ENCODE measurements at places on chromosomes 7 and 10.
A peak's percentile ranks its signal among the peaks of the same experiment; 100 is the strongest.

- DNase-seq, result no peak
These were observed 18.0 kb upstream of the DLG5 start for GRCh38 chr10:77944519-77944918.

DNA sequence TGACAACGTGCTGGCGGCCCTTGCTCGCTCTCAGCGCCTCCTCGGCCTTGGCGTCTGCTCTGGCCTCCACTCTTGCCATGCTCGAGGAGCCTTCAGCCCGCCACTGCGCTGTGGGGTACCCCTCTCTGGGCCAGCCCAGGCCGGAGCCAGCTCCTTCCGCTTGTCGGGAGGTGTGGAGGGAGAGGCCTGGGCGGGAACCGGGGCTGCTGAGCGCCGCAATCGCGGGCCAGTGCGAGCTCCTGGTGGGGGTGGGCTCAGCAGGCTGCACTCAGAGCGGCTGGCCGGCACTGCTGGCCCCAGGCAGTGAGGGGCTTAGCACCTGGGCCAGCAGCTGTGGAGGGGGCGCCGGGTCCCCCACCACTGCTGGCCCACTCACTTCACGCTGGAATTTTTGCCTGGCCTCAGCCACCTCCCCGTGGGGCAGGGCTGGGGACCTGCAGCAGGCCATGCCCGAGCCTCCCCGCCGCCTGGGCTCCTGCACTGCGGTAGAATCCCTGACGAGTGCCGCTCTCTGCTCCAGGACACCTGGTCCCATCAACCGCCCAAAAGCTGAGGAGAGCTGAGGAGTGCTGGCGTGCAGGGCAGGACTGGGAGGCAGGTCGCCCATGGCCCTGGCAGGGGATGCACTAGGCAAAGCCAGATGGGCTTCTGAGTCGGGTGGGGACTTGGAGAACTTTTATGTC is 372.2 kb upstream of the NRG3 start:
- DNase-seq, result no peak

GRCh38 chr10:30092151-30092790 is 32.9 kb upstream of the JCAD start:
- DNase-seq, result no peak

DNA sequence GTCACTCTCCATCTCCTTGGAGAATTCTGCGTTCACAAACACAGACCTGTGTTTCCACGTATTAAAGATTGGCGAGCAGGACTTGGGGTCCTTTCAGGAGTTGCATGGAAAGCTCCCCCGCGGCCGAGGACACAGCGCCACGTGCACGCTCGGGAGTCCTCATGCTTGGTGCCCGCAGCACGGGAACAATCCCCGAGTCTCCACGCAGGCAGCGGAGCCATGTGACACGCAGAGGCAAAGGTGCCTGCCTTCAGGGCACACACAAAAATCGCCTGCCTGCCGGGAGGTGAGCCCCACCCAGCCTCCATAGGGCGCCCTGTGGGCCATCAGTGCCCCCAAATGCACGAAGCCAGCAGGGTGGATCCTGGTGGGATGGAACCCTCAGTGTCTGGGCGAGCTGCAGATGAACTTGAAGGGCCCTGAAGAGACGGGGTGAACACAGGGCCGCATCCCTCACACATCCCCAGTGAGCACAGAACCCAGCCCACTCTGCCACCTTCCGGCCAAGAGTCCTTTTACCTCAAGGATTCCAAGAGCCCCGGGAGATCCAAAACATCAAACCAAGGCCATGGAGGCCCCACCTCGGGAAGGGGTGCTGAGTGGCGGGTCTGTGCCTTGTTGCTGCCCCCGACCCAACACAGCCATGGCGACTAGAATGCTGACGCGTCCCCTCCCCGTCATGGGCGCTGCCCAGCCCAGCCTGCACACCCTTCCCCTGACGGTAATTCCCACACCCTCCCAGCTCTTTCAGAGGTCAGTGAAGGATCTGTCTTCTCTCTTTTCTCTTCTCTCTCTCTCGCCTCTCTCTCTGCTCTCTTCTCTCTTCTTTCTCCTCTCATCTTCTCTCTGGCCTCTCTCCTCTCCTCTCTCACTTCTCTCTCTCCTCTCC is 55.9 kb downstream of the CFAP46 start:
- DNase-seq, result no peak

DNA sequence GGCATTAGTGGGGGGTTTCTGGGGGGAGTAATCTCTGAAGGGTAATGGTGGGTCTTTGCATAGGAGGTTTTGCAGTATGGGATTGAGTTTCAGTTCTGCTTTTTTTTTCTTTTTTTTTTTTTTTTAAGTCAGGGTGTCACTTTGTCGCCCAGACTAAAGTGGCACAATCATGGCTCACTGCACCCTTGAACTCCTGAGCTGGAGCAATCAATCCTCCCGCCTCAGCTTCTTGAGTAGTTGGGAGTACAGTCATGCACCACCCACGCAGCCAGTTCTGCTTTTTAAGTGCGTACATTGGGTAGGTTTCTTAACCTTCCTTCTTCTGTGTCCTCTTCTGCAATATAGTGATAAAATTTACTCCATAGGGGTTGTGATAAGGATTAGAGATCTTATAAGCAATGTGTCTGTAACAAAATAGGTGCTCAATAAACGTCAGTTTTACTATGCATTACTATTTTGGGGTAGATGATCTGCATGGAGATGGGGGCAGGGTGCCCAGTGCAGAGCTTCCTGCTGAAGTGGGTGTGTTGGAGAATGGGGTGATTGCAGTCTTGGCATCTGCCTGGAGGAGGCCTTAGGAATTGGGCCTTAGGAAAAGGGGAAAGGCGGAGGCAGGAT is 9.6 kb downstream of the KAZALD1 start:
- peak; percentile 29 for DNase-seq

GRCh38 chr10:61642150-61642571 is 20.6 kb upstream of the CABCOCO1 start:
- no peak for DNase-seq

- no peak for DNase-seq
These were observed 7.8 kb upstream of the CAMK1D start for GRCh38 chr10:12341526-12341925.

GRCh38 chr10:13703101-13703818 is 116.5 kb downstream of the PRPF18 start:
- DNase-seq, result no peak

- no peak for DNase-seq
These were observed 252.7 kb upstream of the MBL2 start for GRCh38 chr10:53025172-53025711.

DNA sequence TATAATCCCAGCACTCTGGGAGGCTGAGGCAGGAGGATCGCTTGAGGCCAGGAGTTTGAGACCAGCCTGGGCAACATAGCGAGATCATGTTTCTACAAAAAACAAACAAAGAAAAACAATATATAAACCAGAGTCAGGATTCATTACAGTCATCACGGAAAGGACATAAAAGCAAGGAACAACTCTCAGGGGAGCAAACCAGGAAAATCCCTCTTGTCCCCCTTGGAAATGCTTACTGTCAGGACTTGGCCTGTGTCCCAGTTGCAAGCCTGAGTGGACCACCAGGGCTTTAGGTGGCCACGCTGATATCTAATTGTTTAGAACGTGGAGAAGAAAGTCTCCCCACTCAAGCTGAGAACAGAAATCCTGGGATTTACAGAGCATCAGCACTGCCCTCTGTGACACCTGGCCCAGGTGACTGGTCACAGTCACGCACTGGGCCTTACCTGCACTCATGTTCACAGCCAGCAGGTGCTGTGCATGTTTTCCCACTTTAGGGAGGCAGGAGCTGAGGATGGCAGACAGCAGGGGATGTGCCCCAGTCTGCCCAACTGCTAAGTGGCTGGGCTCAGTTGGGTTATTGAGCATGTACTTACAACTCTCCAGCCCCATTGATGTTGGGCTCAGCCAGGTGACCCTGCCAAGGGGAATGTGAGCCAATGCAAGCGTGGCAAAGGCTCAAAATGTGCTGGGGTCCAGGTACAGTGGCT is 60.9 kb downstream of the TMEM130 start:
- DNase-seq, result no peak

GRCh38 chr10:112330162-112330561 is 43.8 kb upstream of the ACSL5 start:
- no peak for DNase-seq

DNA sequence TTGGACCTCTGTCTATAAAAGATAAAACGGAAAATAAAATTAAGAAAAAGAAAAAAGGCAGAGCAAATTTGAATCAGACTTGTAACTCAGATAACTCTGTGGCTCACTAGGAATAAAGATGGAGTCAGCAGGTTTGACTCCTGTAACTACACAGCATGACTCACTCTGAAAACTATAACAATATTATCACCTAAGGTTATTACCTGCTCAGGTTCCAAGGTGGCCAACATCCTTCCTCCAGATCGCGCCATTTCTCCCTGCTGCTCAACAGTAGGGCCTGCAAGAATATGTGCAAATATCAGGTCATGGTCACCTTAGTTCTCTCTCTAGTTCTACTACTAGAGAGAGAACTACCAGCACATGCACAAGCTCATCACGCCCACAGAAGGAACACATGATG is 30.0 kb downstream of the ALDH18A1 start:
- no peak for DNase-seq

GRCh38 chr7:131829947-131830558 is 273.6 kb upstream of the PODXL start:
- DNase-seq, result no peak

GRCh38 chr7:97555857-97556421 is 175.9 kb upstream of the TAC1 start:
- no peak for DNase-seq

DNA sequence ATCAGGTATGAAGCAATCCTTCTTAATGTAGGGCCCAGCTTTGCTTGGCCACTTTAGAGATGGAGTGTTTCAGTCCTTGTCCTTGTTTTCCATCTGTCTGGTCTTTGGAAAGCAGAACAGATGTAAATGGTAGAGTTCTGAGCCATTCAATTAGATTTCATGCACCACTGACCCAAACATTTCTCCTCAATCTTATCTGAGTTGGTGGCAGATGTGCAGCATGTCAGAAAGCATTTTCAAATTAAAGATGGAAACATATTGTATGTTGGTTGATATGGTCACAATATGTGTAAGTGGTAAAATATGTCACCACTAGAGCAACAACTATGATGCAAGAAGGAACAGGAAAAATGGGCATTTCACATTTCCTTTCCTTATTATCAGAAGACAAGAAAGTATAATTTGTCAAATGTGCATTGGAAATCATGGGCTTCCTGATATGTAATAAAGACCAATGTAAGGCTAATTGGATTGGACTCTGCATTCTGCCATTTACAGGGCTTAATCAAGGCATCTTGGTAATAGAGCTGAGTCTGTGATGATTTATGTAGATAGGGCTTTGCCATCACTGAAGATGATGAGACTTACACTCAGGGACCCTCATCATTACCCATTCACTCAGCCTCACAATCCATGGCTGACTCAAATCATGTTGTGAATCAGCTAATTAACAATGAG is 750.7 kb downstream of the NRG3 start:
- DNase-seq, result no peak

- DNase-seq, result no peak
These were observed 868 bp downstream of the EMX2 start for GRCh38 chr10:117543225-117544003.

GRCh38 chr10:103448746-103449145 is 3.4 kb downstream of the CALHM2 start:
- no peak for DNase-seq

DNA sequence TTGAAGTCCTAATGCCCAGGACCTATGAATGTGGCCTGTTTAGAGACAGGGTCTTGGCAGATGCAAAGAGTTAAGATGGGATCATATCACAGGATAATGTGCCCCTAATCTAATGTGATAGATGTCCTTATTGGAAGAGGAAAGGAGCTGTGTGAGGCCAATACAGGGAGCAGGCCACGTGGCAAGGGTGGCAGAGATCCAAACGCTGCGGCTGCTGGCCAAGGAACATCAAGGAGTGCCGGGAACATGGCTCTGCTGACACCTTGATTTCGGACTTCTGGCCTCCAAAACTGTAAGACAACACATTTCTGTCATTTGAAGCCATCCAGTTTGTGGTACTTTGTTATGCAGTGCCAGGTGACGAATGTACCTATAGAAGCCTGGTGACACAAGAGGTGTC is 37.7 kb upstream of the EZH2 start:
- DNase-seq, result peak; percentile 16
